ENCODE measurements at places on chromosomes 13 and 19. TPM values are rescaled to one million over a fixed set of nuclear protein-coding genes. Genes with fewer than 3 reads are reported as not detected.

The KISS1R gene
- total RNA-seq = not detected

The TEX101 gene
- not detected for total RNA-seq

The CPB2 gene
- not detected for total RNA-seq

The CD209 gene
- total RNA-seq = not detected

The PINLYP gene
- total RNA-seq = 2.5 TPM

The SIGLEC8 gene
- total RNA-seq = not detected

The ZNF793 gene
- total RNA-seq = 1.1 TPM

The MTUS2 gene
- total RNA-seq = 0.06 TPM

The AP1M2 gene
- 3.0 TPM for total RNA-seq

The SELENOV gene
- not detected for total RNA-seq

The PCDH8 gene
- total RNA-seq = not detected

The RUBCNL gene
- not detected for total RNA-seq

The PROZ gene
- not detected for total RNA-seq

The GIPC3 gene
- 3.2 TPM for total RNA-seq

The KLF1 gene
- not detected for total RNA-seq

The C1QTNF9 gene
- not detected for total RNA-seq

The GZMM gene
- not detected for total RNA-seq

The FGF22 gene
- total RNA-seq = 0.35 TPM

The CEACAM6 gene
- not detected for total RNA-seq

The SULT2A1 gene
- total RNA-seq = not detected

The PCSK4 gene
- 5.0 TPM for total RNA-seq

The CACNA1A gene
- 0.34 TPM for total RNA-seq

The KLK14 gene
- total RNA-seq = not detected

The SPACA4 gene
- total RNA-seq = not detected

The VAV1 gene
- not detected for total RNA-seq

The LHB gene
- not detected for total RNA-seq

The SIGLEC10 gene
- total RNA-seq = not detected

The ATP8B3 gene
- 1.5 TPM for total RNA-seq

The MAB21L1 gene
- not detected for total RNA-seq

The APC2 gene
- 0.05 TPM for total RNA-seq

The ATP5F1D gene
- total RNA-seq = 95.6 TPM

The SPTBN4 gene
- not detected for total RNA-seq

The ERCC5 gene
- 41.4 TPM for total RNA-seq

The NLRP9 gene
- not detected for total RNA-seq

The FCER2 gene
- total RNA-seq = not detected
